ENCODE measurements at places on chromosomes 12 and 14.

DNA sequence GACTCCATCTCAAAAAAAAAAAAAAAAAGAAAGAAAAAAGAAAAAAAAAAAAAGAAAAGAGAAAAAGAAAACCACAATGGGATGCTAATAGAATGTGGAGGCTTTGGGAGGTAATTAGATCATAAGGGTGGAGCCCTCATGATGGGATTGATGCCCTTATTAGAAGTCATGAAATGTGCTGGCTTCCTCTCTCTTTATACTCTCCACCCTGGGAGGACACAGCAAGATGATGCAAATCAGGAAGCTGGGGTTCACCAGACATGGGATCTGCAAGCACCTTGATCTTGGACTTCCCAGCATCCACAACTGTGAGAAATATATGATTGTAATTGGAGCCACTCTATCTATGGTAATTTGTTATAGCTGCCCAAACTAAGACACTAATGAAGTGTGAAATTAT, 13.4 kb upstream of the DRAM1 start:
- no peak for DNase-seq

DNA sequence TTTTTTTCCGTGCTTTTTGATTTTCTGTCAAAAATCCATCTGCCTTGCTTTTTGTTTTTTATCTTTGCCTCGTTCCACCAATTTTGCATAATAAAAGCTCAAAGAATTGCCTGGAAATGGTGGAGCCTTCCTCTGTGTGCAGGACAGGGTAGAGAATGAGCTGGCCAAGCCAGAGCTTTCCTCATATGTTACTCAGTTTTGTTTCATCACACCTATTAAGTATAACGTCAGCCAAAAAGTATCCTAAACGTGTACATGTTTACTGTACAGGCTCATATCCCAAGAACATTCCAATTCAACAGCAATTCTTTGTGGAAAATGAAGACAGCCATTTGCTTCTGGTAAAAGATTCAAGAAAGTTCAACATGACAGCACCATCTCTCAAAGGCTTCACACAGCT, 191.2 kb upstream of the LMNTD1 start:
- no peak for DNase-seq

DNA sequence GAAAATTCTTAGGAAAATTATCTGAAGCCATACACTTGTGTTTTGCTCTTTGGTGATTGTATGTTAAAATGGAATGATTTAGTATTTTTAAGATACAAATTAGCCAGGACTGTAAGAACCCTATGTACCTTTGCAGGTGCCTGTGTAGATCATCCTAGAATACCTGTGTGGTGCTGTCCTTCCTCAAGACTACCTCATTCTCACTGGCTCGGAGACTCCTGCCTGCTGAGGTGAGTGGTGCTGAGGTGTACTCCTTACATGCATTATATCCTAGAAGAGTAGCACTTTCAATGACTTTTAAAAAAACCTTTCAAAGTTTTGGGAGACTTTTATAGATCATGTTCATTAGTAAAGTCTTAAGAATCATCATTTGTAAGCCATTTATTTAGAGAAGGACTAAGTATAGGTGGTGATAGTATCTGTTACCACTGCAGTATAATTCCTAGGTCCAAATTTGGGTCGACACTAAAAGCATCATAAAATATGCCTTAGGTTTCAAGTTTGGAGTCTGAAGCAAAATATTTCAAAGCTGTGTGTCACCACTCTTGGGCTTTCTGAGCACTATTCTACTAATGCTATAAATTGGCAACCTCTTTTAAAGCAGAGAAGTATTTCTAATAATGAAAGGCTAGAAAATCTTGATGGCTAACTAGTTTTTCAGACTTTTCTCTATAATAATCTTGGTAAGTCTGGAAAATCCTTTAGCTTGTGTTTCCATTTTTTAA, 36.6 kb downstream of the RASSF8 start:
- DNase-seq, result no peak

- no peak for DNase-seq
Measured at GRCh38 chr12:90905691-90906370, 49.1 kb downstream of the CCER1 start.

DNA sequence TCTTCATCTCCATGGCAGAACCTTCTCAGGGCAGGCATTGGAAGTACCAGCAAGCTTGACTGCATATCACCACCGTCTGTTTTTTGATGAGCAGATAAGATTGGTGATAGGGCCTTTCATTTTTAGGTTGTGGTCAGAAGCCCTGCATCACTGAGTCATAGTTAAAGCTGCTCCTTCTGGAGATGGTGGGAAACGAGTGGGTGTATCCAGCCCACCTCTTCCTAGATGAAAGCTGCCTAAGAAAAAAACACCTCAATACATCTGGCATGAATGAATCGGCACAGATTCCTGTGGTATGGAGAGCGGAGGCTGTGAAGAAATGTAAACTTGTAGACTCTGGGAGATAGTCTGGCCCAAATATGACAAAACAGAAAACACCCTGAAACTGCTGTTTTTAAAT, 248.7 kb upstream of the EGLN3 start:
- no peak for DNase-seq

DNA sequence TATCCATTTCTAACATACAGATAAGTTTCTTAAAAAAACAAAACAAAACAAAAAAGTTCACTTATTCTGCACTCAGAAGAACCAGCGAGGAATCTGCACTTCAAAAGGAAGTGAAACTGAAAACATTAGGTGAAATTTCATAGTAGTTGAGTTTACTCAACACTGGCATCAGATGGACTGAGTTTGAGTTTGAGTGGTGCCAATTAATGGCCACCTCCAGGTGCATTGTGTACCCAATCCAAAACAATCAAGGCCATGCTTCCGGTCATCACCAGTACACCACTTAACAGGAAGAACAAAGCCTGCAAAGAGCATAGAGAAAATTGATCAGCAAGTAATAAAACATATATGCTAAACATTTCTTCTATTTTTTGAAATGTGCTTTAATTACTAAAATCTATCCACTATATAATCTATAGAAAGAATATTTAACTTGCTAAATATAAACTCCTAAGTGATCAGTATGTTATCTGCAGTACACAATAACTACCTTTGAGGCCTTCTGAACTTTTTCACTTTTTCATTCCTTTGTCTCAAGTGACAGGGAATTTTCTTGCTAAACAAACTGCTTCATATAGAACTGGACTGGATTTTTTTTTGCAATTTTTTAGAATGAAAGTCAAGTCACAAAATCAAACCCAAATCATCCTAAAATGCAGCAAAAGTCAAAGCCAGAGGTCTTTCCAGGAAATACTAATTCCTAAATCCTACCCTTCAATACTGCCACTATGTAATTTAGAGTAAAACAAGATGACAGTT, 11.5 kb downstream of the SLC38A2 start:
- no peak for DNase-seq

GRCh38 chr12:116090516-116090915, 187.0 kb downstream of the MED13L start:
- no peak for DNase-seq

DNA sequence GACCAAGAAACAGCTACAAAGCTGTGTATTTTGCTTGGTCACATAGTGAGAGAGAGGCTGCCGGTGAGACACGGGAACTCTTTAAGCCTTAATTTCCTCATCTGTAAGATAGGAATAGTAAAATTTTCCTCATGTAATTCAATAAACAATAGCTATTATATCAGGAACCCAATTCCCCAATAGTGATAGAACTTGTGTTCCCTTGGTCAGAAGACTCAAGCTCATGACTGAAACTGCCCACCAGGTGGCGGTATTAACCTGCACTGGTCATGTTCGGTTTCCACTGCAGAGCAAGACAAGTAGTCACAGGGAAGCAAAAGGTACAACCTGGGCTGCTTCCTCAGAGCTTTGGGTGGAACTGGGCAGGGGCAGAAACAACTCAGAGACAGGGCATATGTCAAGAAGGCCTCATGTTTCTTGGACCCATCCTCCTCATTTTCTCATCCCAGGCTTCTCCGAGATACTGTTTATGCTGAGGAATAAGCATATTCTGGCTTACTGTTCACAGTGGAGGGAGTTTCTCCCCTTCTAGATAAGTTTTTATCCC, 4.2 kb upstream of the AJUBA start:
- DNase-seq, result peak; percentile 82

GRCh38 chr12:110251381-110251780, 29.7 kb upstream of the ATP2A2 start:
- DNase-seq, result no peak

- DNase-seq, result no peak
Measured at GRCh38 chr12:110198386-110198785, 74.2 kb downstream of the IFT81 start.

- DNase-seq, result peak; percentile 17
Measured at GRCh38 chr14:74217672-74218448, 21.4 kb upstream of the VSX2 start.

DNA sequence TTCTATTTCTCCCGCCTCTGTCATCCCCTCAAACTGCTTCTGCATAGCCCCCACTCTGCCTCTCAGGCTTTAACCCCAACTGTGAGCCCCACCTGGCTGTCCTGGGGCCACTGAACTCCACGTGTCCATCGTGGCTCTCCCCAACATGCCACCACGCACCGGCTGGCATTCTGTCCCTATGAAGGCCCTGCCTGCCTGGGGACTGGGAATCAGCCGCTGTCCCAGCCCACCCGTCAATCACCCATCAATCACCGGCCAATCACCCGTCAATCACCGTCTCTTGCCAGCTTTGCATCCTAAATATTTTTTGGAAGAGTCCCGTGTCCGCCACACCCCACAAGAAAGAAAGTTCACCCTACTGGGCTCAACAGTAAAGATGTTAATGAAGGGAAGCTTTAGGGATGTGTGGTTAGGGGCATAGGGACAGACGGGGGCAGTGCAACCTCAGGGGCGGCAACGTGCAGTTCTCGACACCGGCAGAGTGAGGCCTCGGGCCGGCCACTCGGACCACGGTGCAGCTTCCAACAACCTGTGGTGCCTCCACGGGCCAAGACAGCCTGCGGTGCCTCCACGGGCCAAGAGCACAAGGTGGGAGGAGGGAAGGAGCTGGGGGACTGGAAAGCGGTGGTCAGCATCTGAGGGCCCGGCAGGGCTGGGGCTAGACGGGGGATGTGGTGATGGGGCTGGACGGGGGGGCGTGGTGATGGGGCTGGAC, 85.6 kb downstream of the GALNT9 start:
- no peak for DNase-seq

GRCh38 chr12:121424624-121424975, 24.7 kb downstream of the RNF34 start:
- no peak for DNase-seq

DNA sequence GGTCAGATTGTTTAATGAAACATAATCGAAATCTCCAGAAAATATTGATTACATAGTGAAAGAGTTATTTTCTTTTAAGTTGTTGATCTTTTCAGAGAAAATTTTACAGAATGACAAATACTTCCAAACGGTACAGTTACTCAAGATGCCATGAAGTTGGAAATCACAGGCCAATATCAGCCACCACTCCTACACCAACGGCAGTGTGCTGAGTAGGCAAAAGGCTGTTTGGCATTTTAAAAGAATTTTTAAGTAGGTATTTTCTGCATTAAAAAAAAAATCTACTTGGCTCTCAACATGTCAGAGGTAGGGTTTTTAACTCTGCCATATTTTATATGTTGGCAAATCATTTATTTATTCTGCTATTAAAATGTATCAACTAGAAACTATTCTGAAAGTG, 21.7 kb downstream of the SLC38A4 start:
- no peak for DNase-seq

DNA sequence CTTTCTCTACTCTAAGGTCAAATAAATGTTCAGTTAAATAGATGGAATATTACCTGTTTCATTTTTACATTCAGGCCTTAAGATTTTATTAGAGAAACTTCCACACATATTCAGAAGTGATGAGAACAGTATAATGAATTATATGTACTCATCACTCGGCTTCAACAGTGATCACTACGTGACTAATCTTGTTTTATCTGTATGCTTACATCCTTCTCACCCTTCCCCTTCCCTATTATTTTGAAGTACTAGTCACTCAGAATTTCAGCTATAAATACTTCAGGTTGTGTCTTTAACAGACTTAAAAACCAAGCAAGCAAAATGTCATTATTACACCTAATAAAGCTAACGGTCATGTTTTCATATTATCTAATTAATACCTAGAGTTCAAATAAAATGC, 34.9 kb downstream of the ETV6 start:
- no peak for DNase-seq

- DNase-seq, result no peak
Measured at GRCh38 chr12:79557690-79558315, 133.0 kb downstream of the PAWR start.

DNA sequence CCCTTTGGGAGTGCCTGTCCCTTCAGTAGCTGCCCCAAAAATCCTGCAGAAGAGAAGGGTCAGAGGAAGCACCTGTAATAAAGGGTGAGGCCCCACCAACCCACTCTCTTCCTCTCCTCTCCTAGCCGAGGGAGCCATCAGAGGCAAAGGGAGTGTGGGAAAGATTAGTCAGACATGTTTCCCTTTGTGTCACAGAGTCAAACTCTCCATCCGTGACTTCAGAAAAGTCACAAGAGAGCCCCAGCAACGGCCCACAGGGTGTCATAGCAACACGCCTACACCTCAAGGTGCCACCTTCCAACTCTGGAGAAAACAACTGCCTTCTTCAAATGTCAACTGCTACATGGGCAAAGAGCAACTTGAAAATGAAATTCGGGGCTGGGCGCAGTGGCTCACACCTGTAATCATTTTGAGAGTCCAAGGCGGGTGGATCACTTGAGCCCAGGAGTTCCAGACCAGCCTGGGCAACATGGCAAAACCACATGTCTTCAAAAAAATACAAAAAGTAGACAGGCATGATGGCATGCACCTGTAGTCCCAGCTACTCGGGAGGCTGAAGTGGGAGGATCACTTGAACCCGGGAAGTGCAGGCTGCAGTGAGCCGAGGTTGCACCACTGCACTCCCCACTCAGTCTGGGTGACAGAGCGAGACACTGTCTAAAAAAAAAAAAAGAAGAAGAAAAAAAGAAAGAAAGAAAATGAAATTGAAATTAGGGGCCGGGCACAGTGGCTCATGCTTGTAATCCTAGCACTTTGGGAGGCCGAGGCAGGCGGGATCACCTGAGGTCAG, 17.7 kb upstream of the CD27 start:
- peak; percentile 77 for DNase-seq

DNA sequence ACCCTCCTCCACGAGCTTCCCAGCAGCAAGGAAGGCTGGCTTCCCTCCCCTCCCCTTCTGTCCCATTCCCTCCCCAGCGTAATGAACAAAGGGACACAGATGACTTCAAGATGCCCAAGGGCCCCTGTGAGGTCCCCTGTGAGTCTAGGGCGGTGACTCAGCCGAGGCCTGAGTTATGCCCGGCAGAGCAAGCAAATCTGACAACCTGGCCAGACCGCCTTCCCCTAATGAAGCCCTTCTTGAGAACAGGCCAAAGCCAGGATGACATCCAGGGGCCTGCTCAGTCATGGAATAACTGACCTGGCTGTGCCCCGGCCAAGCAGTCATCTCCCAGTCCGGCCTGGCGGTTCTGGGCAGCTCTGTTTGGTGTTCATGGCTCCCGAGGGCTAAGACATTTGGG, 89.2 kb downstream of the DICER1 start:
- DNase-seq, result no peak

- no peak for DNase-seq
Measured at GRCh38 chr12:116540622-116541152, 18.5 kb upstream of the MAP1LC3B2 start.

DNA sequence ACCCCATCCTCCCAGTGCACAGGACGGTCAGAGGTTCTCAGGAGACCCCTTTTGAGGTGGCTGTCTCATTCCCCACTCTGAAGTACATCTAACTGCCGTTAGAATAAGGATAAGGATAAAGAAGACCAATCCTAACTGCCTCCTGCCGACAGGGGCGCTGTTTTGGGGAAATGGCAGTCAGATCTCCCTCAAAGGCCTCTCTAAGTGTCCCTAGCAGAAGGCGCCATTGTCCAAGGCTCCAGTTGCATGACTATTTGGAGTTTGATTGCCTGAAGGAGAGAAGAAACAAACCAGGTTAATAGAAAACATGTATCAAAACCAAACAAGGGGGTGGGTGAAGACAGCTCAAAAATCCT, 29.1 kb upstream of the KLRB1 start:
- DNase-seq, result no peak

Data from activated CD8-positive, alpha-beta memory T cell treated with anti-CD3 and anti-CD28 coated beads for 1 hour (primary cell).